HT-29 (cell line): ENCODE measurements at places on chromosomes 3 and 15. TPM values are rescaled to one million over a fixed set of nuclear protein-coding genes. Genes with fewer than 3 reads are reported as not detected.

The RTF1 gene
- total RNA-seq: 13.4 and 21.0 TPM in 2 replicates

The PRKAR2A gene
- 54.9 and 56.2 TPM in 2 replicates for total RNA-seq

The ACVR2B gene
- total RNA-seq: 3.0 and 5.2 TPM in 2 replicates

The FOXB1 gene
- 0.05 TPM in 1 of 2 replicates, not detected in the other for total RNA-seq

The C3orf85 gene
- total RNA-seq: 0.46 TPM in 1 of 2 replicates, not detected in the other

The GOLGA8G gene
- not detected in 2 replicates for total RNA-seq

The ITPKA gene
- total RNA-seq: 7.3 and 9.7 TPM in 2 replicates

The GABRR3 gene
- total RNA-seq: not detected in 2 replicates

The UBE2E1 gene
- 43.1 and 51.3 TPM in 2 replicates for total RNA-seq

The GPR149 gene
- total RNA-seq: not detected in 2 replicates

The ARHGAP11A gene
- 26.4 and 33.9 TPM in 2 replicates for total RNA-seq

The CKMT1A gene
- total RNA-seq: 1.9 and 2.7 TPM in 2 replicates

The TMCO5A gene
- total RNA-seq: not detected in 2 replicates

The MESP2 gene
- total RNA-seq: 0.15 TPM in 1 of 2 replicates, not detected in the other

The NR2F2 gene
- 12.6 and 14.0 TPM in 2 replicates for total RNA-seq
